NCI-H226 (cell line): ENCODE measurements at places on chromosomes 13 and 19.
A peak's percentile ranks its signal among the peaks of the same experiment; 100 is the strongest.

GRCh38 chr13:44932171-44932849 is 57.0 kb downstream of the NUFIP1 start:
- DNase-seq = peak; percentile 63

DNA sequence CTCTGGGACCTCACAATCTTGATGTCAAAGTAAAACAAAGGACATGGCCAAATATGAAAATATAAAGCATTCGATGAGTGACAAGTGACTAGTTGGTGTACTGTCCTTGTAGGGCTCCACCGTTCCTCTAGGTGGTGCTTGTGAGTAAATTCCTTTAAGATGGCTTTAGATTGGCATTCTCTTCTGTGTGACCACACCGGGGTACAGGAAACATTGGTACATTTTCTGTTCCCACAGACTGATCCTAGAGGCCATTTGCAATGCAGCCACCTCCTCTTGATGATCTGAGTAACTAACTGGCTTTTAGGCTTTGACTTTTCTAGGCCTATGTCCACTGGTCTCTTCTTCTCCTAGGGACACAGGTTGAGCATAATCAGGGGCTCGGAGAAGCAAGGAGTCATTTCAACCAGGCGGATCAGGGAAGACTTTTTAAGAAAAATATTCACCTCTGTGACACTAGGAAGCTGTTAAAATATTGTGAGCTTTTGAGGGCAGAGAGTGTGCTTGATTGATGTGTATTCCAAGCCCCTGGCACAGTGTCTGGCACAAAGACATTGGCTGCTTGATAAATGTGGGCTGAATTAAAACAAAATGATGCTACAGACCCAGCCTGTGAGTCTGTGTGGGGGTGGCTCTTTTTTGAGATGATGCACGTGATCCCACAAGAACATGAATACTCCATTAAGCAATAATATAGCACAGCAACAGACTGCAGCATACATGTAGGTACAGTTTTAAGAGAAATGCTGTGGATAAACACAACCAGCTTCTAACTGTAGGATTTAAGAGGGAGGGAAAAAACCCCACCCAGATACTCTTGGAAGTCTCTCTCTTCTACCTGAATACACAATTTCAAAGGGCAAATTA is 21.0 kb downstream of the EPSTI1 start:
- no peak for DNase-seq

GRCh38 chr19:8505680-8506401 is 3.4 kb upstream of the PRAM1 start:
- DNase-seq = peak; percentile 55

GRCh38 chr19:35462476-35462953 is 14.5 kb downstream of the FFAR2 start:
- DNase-seq = no peak

GRCh38 chr13:80979035-80979641 is 638.2 kb upstream of the SPRY2 start:
- no peak for DNase-seq

- DNase-seq = no peak
Observed at GRCh38 chr13:112802802-112803195, 113.0 kb downstream of the ATP11A start.

DNA sequence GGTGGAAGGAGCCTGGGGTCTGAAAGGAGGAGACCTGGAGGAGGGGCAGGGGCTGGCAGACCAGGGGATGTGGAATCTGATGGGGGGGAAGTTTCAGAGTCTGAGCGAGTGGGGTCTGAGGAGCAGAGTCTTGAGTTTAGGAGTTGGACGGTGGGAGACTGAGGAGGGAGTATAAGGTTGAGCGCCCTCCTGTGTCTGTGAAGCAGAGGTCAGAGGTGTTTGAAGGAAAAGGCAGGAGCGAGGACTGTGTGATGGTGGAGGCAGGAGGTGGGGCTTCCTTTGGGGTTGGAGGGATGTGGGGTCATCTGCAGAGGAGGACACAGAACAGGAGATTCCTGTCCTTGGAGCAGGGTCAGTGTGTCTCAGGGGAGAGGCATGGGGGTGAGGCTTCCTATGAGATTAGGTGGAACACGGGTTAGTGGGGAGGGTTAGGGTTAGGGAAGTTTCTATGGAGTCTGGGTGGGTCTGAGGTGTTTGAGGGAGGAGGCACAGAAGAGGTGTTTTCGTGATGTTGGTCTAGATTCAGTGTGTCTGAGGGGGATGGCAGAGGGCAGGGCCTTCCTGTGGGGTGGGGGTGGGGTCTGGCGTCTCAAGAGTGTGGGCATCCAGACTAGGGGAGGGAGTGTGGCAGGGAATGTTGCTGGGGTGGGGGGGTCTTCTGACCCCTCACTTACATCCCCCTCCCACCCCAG is 8.3 kb downstream of the RYR1 start:
- no peak for DNase-seq

- no peak for DNase-seq
Observed at GRCh38 chr19:44658069-44658733, 13.1 kb upstream of the CEACAM19 start.

DNA sequence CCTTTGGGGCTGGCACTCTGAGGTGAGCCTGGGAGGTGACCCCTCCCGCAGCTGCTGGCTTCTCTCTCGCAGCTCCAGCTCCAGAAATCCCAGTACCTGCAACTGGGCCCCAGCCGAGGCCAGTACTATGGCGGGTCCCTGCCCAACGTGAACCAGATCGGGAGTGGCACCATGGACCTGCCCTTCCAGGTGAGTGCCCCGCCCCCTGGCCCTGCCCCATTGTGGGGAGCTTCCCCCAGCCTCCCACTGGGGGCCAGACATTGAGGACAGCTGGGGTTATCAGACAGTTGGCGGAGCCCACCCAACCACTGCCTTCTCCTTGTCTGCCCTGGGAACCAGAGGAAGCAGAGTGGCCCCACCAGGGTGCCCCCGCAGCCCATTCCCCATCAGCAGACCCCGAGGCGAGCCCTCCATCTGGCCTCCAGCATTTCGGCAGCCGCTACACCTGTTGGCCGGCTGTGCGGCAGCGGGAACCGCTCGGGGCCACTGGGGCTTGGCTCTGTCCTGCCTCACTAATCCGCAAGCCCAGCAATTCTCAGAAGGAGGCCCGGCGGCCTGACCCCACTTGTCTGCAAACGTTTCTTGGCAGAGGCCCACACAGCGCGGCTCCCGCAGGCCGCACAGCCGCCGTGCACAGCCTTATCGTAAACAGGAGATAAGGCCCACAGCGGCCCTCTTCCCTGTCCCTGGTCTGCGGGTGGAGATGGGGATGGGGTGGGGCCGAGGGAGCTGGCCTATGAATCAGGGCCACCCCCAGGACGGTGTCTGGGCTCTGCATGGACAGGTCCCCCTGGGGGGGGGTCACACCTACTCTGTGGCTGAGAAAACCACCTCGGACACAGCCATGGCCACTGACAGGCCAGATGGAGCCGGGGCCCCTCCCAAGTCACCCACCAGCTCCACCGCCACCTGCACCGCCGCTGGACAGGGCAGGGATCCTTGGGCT is 48.0 kb downstream of the COMP start:
- peak; percentile 82 for DNase-seq

- DNase-seq = no peak
Observed at GRCh38 chr19:6450166-6450565, 9.4 kb downstream of the SLC25A23 start.

- peak; percentile 43 for DNase-seq
Observed at GRCh38 chr19:56076498-56076897, 44.6 kb downstream of the ZNF787 start.
